GM19239 (cell line): ENCODE measurements at places on chromosomes 13 and 19.

DNA sequence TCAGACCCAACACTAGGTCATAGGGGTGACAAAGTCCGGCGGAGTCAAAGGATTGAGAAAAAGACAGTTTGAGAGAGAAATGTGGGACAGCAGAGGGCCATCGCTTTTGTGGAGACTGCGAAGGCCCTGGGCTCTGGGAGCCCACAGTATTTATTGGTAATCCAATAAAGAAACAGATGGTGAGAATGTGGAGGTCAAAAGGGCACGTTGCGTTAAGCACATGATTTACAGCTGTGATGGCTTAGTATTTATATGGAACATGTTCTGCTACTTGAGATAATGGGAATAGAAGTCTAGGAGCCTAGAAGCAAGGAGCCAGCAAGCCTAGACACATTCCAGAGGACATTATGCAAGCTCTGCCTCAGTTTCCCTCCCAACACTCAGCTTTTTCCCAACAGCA lies 2521.1 kb downstream of the PCDH9 start:
- DNase-seq = no peak

GRCh38 chr13:98199480-98199879 lies 22.4 kb upstream of the RNF113B start:
- no peak for DNase-seq

GRCh38 chr19:1725100-1726064 lies 27.9 kb upstream of the ONECUT3 start:
- peak; percentile 78 for DNase-seq

GRCh38 chr13:51033421-51034185 lies 77.5 kb downstream of the C13orf42 start:
- no peak for DNase-seq

- no peak for DNase-seq
These were observed 20.8 kb upstream of the CASP14 start for GRCh38 chr19:15028490-15028889.

DNA sequence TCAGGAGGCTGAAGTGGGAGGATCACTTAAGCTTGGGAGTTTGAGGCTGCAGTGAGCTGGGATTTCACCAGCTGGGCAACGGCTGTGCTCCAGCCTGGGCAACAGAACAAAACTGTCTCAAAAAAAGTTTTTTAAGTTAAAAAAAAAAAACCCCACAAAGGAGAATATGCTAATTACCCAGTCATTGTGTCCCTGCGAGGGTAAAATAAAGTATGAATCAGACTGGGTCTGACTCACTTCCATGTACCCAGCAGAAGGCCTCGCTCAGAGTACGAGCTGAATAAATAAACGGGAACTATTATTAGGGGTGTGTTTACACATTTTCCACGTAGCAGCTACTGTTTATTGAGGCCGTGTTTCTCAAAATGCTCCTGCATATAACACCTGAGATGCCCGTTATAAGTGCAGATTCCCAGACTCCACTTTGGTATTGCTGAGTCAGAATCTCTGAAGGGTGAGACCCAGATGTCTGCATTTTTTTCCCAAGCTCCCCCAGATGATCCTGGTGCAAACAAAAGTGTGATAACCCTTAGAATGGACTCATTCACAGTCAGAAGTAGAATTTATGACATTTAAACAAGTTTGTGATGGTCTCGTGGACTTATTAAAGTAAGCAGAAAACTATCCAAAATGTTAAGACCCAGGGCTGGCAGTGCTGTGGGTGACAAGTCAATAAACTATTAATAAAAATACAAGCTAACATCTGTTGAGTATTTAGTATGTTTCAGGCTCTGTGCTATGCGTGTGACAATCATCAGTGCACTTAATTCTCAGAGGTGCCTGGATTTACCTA lies 28.2 kb downstream of the KCNC3 start:
- no peak for DNase-seq

DNA sequence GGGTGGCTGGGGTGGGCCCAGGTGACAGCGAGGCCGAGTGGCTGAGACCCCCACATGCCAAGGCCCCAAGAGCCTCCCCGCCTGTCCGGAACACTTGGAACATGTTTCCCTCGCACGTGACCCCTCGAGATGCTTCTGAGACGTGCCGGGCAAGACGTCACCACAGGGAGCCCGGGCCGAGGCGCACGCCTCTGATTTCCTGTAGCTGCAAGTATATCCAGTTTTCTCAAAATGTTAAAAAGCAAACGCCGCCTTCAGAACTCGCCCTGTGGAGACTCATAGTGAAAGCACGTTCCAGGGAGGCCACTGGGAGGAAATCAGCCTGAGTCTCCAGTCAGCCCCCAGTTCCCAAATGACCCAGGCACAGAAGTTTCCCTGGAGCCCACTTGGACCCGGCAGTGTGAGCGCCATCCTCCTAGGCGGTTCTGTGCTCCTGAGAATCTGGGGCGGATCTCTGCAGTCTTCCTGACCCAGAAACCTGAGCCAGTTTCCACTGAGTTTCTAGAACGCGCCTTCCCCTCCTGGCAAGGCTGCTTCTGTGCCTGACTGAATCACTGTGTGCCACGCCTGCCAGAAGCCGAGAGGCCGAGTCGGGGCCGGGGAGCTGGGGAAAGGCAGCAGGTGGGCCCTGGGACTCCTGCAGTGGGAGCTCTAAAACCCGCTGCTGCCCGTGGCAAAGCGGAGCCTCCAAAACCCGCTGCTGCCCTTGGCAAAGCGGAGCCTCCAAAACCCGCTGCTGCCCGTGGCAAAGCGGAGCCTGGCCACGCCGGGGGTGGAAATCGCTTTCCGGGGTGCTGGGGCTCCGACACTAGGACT lies 179.3 kb downstream of the KDM4B start:
- no peak for DNase-seq

DNA sequence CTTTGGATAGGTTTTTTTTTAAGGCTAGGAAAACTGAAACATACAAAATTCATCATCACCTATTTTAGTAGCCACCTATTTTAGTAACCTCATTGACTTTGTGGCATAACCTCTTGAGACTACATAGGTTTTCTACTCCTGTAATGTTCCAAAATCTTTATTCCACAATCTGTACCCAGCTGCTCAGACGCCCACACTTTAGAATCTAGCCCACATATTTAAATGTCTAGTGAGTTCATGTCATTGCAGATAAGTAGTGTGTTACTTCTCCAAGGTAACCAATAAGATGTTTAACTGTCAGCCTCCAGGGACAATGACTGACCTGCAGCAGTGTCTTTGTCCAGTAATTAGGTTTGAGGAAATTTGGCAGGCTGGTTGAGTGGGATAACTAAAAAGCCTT lies 330.2 kb downstream of the MZT1 start:
- DNase-seq = no peak

DNA sequence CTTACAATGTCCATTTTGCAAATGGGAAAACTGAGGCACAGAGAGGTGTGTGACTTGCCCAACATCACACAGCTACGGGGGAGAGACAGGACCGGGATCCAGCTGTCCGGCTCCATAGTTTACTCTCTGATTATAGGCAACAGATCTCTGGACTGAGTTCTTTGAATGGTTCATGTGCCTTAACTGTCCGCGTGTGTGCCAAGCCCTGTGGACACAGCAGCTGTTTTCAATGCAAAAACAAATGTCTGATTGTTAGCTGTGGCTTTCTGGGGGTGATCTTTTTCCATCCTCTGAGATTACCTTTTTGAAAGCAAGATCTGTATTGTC lies 94.1 kb downstream of the KL start:
- no peak for DNase-seq

GRCh38 chr19:5091018-5091683 lies 122.2 kb downstream of the KDM4B start:
- no peak for DNase-seq

- no peak for DNase-seq
These were observed 15.9 kb downstream of the ZDHHC20 start for GRCh38 chr13:21443171-21443570.

DNA sequence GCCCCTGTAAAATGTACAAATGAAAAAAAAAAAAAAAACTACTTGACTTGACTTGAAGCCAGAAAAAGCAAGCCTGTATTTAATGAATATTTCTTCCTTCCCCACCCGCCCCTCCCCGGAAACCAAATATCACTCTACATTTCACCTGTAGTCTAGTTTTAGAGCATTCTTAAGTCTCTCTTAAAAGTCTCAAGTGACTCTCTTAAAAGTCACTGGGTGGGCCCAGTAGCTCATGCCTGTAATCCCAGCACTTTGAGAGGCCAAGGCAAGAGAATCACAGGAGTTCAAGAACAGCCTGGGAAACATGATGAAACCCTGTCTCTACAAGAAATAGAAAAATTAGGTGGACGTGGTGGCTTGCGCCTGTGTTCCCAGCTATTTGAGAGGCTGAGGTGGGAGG lies 72.0 kb downstream of the TSC22D1 start:
- no peak for DNase-seq

DNA sequence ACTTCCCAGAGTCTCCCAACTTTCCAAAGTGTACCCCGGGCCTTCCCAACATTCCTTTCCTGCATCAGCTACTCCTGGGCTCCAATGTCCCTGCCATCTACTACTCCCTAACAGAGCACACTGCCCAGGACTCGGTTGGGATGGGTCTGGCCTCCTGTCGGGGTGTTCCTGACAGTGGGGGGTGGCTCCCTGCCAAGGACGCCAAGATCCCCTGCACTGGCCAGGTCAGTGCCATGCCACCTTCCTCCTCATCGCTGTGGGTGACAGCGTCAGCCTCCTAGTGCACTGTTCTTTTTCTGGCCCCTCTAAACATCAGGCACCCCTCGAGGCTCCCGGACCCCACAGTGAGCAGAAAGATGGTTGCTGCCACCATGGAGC lies 13.8 kb downstream of the EPS15L1 start:
- DNase-seq = no peak

- no peak for DNase-seq
These were observed 4.8 kb downstream of the PRMT1 start for GRCh38 chr19:49681830-49682229.

DNA sequence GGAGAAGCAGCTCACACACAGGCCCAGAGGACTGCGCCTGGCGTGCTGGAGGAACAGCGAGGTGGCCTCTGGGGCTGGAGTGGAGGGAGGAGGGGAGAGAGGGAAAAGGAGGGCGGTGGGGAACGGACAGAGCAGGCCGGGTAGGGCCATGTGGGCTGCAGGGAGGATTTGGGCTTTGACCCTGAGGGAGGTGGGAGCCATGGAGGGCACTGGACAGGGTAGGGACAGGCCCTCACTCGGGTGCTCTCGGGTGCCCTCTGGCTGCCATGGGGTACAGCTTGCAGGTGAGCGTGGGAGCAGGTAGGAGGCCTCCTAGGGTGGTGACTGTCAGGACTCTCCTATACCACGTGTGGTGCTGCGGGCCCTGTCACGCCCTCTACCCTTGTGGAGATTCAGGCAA lies 22.8 kb downstream of the PLIN4 start:
- DNase-seq = no peak

DNA sequence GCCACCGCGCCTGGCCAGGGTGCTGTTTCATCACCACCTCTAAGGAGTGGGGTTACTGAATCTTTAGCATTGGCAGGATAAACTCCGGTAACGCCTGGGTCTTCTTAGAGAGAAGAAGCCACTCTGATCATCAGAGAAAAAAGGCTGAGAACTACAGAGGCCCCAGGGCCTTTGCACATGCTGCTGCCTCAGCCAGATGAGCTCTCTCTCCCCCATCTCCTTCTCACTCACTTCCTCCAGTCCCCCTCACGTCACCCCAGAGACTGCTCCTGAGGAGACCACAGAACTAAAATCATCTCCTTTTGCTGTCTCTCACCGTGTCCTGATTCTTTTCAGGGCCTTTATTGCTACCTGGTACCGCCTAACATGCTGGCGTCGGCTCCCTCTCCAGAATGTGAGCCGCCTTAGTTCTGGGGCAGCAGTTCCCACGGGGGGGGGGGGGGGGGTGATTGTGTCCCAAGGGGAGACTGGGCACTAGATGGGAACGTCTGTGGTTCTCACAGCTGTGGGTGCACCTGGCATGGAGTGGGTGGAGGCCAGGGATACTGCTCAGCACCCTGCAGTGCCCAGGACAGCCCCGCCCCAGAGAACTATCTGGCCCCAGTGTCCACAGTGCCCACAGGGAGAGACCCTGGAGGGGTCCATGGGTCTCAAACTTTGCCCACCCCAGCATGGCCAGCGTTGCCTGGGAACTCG lies 5.1 kb upstream of the DIRAS1 start:
- DNase-seq = no peak

DNA sequence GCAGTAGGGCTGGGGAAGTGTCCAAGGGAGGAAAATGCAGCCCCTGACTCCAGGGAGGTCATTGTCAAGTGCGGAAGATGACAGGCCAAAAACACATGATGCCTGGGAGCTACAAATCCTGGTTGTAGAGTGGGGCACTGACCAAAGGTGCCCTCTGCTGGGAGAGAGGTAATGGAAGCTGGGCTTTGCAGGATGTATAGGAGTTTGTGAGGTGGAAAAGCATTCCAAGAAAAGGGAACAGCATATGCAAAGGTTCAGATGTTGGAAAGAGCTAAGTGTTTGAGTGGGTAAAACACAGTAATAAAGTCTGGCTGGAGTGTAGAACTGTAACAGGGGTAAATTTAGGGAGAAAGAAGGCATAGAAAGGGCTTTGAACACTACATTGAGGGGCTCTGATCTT lies 46.9 kb upstream of the PTPRS start:
- no peak for DNase-seq

GRCh38 chr13:36163809-36164308 lies 32.7 kb upstream of the DCLK1 start:
- no peak for DNase-seq

- DNase-seq = no peak
These were observed 10.6 kb upstream of the PNMA8A start for GRCh38 chr19:46481947-46482346.

DNA sequence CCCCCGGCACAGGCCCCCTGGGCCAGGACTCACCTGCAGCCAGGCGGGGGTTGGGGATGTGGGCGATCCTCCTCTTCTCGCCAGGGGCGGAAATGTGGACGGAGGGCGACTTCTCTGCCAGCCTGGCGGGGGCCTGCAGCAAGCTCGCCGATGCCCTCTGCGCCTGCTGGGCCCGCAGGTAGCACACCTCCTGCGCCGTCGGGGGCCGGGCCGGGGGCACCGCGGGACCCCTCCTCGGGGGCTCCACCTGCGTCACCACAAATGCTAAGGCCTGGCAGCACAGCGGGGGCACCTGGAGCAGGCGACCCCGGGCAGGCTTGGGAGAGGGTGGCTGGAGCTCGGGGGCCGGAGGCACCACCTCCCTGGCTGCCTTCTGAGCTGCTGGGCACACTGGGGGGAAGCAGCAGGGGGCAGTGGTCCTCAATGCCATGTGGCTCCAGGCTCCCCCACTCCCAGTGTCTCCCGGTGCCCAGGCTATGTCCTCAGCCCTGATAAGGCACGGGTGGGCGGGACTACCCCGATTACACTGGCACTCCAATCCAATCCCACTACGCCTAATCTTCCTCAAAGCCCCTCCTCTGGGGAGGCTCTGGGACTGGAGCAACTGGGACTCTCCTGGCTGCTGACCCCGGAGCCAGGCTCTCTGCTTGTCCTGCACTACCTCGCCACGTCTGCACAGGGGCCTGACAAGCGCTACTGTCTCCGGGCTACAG lies 11.6 kb upstream of the ATP8B3 start:
- no peak for DNase-seq
